ENCODE measurements at places on chromosomes 1 and 21.

GRCh38 chr21:28949318-28949717, 43.4 kb downstream of the LTN1 start:
- DNase-seq, result no peak

GRCh38 chr1:211985556-211986264, 49.6 kb downstream of the INTS7 start:
- no peak for DNase-seq

GRCh38 chr1:95730986-95731385, 497.0 kb downstream of the RWDD3 start:
- DNase-seq, result no peak

DNA sequence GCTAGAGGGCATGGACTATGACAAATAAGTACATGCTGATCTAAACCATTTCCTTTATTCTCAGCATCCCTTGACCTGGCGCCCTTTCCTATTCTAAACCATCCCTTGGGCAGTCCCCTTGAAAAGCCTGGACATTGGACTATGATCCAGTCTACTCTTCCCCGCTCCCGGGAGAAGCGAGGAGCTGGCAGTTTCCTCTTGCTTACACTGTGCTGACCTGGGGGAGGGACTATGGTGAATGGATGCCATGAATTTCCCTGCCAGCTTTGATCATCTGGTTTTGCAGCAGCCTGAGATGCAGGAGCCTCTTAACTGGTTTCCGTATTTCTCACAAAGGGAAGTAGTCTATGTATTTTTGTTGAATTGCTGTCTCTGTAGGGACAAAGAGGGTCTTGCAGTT, 121.7 kb downstream of the KIF26B start:
- DNase-seq, result no peak

DNA sequence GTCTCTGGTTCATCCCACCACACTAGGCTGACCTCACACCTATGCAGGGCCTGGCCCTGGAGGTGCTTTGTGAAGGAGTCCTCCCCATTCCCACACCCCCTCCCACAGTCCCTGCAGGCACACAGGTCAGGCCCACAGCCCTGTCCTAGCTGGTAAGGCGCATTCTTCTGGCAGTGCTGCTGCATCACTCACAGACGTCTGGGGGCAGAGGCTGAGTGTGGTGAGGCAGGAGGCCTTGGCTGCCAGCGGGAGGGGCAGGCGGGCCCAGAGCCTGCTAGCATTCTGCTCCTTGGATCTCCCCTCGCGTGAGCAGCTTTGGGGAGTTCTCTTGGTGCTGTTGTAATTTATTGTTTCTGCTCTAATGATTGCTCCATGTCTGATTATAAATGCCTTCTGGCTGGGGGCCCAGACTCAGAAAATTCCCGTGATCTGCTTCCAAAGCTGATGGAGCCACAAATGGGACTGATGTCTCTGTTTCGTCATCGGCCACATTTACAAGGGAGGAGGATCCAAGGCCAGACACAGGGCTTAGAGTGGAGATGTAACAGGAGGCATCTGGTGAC, 62.9 kb downstream of the TRABD2B start:
- no peak for DNase-seq

DNA sequence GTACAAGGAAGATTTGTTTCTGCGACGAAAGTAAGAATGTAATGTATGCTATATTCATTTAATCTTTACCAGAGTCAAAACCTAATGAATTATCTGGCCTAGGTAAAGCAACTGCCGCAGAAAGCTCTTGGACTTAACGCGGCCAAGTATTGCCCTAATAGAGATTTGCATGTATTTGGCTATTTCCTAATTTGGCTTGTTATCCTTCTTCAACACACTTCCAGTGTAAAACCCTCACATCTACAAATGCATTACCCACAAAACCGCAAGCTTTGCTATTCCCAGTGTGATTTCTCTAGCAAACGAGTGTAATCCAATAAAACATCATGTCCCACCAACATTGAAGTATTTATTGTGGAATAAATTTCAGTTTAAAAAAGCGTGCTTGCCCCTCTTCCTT, 123.8 kb upstream of the LMO4 start:
- DNase-seq, result no peak

DNA sequence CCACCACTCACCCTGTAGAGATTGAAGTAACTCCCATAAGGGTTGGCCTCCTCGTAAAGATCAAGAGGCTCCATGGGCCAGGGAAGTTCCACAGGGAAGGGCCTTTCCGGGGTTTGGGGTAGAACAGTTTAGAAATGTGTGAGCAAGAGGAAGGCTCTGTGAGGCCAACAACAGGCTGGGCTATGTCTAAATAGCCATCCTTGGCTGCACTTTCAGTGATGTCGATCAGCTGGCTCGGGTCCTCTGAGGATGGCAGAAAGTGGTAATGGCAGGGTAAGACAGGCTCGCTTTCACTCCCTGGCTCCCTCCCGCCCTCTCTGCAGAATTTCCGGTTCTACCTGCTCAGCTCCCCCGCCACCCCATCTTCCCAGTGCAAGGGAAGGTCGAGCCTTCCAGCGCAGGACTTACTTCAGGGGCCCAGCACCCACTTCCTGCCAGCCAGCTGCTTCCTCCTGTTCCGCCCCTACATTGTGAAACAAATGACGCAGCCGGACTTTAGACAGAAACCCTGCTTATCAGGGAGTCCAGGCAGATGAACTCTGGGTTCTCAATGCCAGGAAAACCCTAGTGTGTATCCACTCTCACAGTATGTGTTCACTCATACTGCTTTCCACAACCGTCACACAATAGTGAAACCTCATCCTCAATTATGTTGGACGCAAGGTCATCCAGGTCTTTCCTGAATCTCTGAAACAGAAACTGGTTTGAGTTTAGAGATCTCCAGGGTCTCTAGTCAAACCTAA, 7.3 kb downstream of the F11R start:
- peak; percentile 46 for DNase-seq

- DNase-seq, result no peak
Measured at GRCh38 chr1:241464985-241465384, 54.6 kb downstream of the FH start.

GRCh38 chr1:39262802-39263201, 58.3 kb downstream of the MACF1 start:
- DNase-seq, result no peak

DNA sequence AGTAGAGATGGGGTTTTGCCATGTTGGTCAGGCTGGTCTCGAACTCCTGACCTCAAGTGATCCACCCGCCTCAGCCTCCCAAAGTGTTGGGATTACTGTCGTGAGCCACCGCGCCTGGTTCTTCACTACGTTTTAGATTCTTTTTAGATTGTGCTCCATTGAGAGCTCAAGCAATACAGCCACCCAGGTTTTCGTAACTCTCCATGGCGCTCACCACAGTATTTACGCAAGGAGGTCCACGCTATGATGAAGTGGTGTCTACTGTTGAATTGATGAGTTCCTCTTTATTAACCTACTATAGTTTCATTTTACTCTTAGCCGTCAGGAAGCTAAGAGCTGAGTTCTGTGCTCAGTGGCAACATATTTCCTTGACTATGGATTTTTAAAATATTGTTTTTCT, 1.8 kb upstream of the KIF1B start:
- DNase-seq, result no peak

- no peak for DNase-seq
Measured at GRCh38 chr1:97947695-97948094, 26.9 kb upstream of the DPYD start.

DNA sequence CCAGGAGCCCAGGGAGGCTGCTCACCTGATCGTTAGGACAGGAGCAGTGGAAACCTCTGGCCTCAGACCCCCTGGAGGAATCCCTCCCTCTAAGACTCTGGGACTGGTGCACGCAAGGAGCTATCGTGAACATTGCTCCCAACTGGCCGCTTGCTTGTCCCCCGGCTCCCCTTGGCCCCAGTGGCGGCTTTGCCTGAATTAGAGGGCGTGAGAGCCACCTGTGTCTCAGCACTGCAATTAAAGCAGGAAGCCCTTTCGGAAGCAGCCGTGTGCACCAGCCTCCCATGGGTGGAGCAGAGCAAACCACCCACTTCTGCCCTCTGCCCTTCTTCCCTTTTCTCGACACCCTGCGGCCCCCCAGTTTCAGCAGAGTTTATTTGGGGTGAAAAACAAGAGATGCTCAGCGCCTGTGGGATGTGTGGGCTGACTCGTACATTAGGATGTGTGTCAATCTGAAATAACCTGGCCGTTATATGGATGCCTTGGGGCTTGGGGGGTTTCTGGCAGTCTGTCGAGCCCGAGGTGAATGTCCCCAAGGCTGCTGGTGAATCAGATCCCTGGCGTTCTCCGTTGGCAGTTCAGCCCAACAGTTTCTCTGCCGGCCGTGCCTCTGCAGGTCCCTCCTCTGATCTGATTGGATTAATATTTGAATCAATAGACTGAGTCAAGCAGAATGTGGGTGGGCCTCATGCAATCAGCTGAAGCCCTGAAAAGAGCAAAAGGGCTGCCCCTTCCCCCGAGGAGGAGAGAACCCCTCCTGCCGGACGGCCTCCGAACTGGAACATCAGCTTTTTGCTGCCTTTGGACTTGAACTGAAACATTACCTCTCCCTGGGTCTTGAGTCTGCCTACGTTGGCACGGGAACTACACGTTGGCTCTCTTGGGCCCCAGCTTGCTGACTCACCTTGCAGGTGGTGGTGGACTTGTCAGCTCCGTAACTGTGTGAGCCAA, 7.3 kb upstream of the UMODL1 start:
- no peak for DNase-seq
